ENCODE measurements at places on chromosomes 11 and 22.

DNA sequence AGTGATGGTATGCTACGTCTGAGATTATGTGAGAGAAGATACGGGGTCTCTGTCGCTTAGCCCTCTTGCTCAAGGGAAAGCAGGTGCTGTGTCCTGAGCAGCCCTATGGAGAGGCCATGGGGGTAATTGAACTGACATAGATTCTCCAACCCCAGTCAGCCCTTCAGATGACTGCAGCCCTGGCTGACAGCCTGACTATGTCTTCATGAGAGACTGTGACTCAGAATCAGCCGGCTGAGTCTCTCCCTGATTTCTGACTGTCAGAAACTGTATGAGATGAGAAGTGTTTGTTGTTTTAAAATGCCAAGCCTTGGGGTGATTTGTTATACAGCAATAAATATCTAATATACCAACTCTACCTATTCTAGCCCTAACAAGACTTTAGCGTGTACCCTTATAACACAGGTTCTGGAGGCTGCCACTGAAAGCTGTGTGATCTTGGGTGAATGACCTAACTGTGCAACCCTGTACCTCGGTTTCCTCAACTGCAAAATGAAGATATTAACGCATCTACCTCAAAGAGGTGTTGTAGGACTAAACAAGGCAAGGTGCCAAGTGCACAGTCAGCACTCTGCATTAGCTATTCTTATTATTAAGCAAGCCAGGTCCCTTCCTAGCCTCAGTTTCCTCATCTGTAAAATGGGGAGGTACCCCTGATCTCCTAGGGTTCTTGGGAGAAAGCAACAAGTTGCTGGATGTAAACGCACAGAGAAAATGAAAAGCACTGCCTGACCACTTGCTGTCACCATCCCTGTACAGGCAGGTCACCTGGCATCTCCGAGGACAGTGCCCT, 24.9 kb downstream of the SLC43A1 start:
- DNase-seq = no peak

GRCh38 chr22:47299863-47300697, 537.6 kb downstream of the TBC1D22A start:
- DNase-seq = no peak

DNA sequence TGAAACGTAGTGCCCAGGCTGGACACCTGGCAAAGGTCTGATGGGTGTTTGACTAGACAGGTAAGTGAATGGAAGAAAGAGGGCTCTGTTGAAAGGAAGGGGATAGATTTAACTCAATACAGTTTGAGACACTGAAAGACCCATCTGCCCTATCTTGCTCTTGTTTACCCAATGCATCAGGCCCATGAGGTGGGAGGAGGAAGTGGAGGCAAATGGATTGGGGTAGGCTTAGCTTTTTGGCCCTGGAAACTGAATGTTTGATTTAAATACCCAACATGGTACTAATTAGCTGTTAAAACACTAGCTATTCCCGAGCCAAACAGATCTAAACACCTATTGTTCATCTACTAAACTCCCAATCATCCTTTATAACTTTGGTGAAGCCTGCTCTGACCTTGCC, 3.5 kb upstream of the UVRAG start:
- DNase-seq = no peak

DNA sequence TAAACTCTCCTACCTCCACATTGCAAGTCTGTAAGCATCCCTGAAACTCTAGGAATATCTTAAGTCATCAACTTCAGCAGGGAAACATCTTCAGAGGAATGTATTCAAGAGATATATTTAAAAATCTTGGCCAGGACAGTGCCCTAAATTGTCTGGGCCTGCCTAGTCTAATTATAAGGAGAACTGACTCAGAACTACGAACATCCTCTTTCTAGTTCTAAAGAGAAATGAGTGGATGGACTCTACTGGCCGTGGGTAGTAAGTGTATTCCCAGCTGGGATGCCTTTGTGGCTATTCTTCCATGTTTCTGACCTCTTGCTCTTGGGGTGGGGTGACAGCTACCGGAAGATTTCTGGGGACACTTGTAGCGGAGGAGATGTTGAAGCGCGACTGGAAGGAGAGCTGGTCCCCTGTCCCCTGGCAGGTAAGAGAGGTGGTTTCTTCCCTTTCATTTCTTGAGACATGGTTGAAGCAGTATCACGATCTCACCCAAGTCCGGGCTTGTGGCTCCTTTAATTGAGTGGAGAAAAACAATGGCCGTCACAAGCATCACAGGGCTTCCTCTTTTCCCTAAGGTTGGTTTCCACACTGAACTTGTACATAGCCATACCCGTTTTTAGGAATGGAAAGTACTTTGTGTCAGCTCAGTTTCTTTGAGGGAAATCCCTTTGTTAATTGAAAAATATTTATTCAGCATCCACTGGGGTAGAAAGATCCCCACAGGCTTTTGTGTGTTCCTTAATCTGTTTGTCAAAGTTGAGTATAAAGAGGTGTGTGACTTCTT, 97.7 kb upstream of the SORL1-AS1 start:
- no peak for DNase-seq

Data from AG08395 (cell line).